ENCODE measurements at places on chromosomes 4 and X.

DNA sequence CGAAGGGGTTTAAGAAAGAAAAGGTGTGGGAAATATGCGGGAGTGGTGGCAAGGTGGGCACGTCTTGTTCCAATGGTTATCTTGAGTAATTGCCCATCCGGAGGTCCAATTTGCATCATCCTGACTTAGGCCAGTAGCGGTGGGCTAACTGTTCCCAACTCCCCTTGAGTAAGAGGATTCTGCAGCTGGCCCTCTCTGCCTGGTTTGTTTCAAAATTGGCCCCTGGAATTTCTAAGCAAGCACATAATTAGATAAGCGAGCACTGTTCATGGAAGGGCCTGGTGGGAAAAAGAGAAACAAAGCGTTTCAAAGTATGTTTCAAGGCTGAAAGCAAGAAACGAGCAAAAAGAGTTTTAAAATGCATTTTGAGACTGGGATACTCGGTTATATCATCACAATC is 198.2 kb downstream of the CEP135 start:
- DNase-seq: no peak

DNA sequence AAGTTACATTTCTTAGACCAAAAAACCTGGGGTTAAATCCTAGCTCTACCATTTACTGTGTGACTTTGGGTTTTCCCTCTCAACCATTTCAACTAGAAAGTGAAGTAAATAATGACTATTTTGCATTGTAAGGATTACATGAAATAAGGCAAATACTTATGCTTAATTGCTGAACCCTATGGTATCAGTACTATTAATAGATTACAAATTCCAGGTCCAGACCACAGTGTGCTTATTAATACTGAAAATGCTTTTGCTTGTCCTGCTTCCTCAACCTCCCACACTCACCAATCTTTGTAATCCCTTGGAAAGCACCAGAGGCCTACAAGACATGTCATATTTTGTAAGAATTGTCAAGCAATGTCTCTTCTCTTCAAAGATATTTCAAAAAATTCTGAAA is 456.5 kb downstream of the SPOCK3 start:
- no peak for DNase-seq

DNA sequence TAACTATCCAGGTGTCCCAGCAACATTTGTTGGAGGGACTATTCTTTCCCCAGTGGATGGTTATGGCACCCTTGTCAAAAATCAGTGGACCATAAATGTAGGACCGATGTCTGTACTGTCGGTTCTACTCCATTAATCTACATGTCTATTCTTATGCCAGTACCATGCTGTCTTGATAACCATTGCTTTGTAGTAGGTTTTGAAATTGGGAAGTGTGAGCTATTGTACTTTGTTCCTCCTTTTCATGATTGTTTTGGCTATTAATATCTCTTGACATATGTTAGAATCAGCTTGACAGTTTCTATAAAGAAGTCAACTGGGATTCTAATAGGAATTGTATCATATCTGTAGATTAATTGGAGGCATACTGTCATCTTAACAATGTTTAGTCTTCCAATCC is 112.7 kb downstream of the HNRNPD start:
- no peak for DNase-seq

DNA sequence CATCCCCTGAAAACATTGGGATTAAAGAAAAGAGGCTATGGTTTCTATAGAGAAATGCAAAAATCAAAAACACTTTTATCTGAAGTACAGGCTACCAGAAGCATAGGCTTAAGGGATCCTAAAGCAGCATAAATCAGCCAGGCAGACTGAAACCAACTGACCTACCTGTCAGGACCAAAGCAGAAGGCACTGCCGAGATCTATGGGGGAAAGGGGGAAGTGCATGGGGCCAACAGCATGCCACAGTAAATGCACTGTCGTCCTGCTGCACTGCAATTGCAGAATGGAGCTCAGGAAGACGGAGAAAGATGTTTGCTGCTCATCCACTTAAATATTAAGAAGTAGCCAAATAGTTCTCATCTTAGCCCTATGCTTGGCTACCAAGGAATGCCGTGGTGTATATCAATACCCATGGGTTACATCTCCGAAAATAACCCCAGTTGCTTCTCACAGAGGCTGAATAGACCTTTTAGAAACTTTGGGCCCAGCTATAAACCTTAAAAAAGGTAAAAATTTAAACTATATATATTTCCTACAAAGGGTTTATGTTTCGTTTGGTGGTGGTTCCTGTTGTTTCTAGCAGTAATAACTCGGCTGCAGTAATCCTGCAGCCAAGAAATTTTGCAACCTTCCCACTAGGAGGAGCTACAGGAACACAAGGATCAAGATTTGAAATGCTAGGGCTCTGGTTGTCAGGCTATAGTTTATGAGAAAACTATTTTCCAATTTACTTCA is 312.2 kb upstream of the DIAPH2 start:
- DNase-seq: peak; percentile 79

DNA sequence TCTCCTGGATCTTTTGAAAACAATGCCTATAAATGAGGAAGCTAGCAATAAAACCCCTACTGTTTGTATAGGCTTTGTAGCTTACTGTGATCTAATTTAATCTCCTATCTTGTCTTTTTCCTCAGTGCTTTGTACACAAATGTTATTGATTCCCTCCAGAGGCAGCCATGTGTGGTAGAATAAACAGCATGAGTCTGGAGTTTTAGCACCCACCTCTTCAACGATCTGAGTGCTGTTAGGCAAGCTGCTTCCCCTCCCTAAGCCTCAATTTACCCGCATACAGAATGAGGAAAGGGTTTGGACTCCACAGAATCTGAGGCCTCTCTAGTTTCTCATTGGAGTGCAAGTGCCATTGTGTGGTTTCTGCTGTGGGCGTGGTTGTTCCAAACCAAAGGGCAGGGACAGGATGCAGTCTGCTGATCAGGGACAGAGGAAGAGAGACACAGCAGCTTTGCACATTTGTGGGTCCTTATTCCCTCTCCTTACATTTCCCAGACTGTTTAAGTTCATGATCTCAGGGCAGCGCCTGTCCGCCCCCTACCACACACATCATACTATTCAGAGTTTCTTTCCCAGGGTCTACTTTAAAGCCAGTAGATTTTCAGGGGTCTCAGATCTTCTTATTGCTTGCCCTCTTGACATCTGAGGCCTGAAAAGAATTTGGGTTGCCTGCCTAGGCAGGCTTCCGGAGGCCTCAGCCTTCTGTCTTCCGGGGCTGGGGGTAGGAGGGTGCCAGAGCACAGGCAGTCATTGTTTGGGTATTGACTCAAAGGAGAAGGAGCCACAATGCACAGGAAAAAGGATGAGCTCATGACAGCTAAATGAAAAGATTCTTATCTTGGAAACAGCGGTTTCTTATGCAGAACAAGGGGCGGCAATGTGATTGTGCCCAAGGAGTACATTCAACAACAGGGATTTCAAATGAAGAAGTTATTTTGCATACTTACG is 114.9 kb upstream of the TEX13D start:
- DNase-seq: peak; percentile 67

DNA sequence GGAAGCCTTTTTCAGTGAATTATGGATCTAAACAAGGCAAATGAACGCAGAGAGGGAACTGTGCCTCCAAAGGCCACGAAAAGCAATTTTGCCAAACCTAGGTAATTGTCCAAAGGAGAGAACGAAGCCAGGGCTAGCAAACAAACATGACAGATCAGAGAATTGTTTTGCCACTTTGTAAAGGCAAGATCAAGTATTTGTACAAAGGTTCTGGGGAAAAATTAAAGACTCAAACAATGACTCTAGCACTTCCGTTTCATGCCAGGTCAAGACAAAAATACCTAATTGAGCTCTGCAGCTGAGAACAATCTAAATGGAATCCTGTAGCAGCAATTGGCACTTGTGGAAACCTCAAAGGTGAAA is 8.5 kb downstream of the RBM47 start:
- DNase-seq: no peak

DNA sequence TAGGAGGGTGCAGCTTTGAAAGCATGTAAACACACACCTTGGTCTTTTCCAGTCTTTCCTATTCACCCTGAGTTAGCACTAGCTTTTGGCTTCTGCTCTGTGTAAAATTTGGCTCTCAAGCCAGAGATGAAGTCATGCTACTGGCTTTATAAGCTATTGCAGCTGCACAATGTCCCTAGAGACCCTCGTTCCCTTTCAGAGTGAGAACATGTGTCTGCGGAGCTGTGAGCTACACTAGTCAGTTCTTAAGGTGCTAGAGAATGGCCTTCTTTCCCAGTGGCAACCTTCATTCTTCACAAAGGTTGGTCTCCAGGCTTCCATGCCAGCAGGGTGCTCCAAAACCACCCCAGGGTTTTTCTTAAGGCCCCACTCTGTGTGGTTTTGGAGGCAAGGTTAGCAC is 199.1 kb downstream of the SPATA18 start:
- no peak for DNase-seq

- DNase-seq: no peak
These were observed 6.1 kb downstream of the IL9R start for GRCh38 chrX:156003486-156004185.

GRCh38 chrX:21912989-21913388 is 27.5 kb upstream of the SMS start:
- DNase-seq: no peak

GRCh38 chr4:186891859-186892486 is 168.3 kb upstream of the FAT1 start:
- no peak for DNase-seq

DNA sequence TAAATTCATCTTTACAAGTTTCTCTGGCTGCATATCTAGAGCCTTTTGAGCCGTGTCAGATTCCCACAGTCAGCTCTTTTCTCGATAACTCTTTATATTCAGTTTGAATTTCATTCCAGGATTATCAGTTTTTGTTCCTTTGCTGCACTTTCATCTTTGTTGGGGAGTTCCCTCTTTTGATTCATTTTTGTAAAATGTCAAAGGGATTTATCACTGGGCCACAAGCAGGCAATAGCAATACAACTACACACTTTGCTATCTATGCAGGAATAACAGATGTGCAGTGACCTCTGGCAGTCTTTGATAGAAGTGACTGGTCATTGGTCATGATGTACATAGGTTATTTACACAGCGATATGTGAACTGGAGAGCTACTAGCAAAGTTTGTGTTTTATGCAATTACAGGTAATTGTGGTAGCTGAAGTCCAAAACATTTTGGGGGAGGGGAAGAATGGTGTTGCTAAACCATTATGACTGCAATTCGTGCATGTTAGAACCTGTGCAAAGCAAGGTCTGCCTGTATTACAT is 43.8 kb downstream of the HPGDS start:
- no peak for DNase-seq

GRCh38 chrX:136941396-136942337 is 61.1 kb upstream of the RBMX start:
- DNase-seq: no peak

DNA sequence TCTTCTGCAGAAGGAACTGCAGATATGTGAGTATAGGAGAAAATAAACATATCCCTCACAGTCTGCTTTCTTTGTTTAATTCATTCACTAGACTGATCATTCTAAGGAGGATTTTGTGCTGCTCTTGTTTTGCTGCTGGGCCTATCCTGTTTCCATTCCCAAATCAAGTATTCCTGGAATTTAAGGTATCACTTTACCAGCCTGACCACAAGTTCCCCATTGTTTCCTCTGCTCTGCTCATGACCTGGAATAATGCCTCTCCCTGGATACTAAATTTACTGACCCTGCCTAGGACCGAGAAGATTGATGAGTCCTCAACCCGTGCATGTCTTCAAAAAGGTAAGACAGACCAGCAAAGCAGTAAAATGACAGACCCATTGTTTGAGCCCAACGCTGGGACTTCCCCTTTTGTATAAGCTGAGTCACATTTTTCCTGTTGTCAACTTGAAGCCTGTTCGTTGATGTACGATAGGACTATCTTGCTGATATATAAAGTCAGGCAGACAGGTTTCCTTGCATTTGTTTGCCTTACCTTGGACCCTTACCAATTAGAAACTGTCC is 85.5 kb upstream of the TET2 start:
- DNase-seq: no peak

DNA sequence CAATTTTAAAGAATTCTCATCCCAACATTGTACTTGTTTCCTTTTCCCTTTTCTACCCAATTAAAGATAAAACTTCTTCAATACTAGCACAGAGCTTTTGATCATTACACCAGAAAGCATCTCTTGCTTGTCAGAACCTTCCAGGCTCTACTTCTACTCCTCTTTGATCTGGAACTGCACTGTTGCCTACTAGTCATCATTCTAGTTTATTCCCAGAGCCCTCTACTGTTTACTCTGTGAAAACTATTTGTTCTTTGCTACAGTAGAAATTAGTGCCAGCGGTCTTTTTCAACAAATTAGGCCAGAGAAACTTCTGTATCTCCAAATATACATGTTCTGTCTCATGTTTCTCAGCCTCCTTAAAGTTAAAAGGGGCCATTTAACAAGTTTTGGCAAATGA is 46.8 kb upstream of the TMPRSS11F start:
- DNase-seq: no peak

GRCh38 chrX:48676106-48676892 is 7.3 kb upstream of the WAS start:
- peak; percentile 81 for DNase-seq

DNA sequence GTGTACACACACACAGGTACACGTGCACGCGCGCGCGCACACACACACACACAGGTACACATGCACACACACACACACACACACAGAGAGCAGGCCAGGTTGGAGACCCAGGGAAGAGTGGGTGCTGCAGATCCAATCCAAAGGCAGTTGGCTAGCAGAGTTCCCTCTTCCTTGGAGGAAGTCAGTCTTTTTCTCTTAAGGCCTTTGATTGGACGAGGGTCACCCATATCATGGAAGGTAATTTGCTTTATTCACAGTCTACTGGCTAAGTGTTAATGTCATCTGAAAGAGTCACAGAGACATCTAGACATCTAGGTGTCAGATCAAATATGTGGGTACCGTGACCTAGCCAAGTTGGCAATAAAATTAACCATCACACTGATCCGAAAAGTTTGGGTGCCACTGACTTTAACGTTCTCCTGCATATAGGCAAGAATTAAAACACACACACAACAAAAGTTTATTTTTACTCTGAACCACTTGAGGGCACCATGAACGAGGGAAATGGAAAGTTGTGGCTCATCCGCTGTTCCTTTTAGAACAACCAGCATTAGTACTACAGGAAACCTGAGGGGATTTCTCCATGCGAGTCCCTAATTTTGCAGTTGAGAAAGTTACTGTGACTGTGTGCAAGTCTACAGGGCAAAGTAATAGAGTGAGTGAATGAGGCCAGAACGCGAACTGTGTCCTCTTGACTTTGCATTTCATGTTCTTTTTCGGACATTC is 66.0 kb upstream of the STOX2 start:
- DNase-seq: no peak

- DNase-seq: no peak
These were observed 47.8 kb downstream of the CLCN3 start for GRCh38 chr4:169668069-169668721.

- no peak for DNase-seq
These were observed 168.2 kb downstream of the COL25A1 start for GRCh38 chr4:109134268-109134667.

DNA sequence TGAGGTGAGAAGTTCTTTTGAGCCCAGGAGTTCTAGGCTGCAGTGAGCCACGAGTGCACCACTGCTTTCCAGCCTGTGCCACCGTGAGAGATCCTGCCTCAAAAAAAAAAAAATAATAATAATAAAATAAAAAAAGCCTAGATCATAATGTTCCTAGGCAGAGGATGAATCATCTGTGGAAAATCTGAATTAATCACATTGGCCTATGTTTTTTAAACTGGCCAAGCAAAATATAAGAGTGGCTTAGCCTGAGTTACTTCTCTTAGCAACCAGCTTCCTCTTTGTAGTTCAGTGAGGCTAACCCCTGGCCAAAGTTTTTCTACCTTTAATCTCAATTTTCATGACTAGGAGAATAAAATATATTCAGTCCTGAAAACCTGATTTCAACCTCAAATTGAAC is 614.6 kb downstream of the PPP4R3C start:
- peak; percentile 65 for DNase-seq

All from fibroblast of lung (primary cell).